ENCODE measurements at places on chromosomes 5 and 9. TPM values are rescaled to one million over a fixed set of nuclear protein-coding genes. Genes with fewer than 3 reads are reported as not detected.

- DNase-seq = no peak
- no peaks in the 10 kb centered on the region for H3K4me1 ChIP-seq
- no peaks in the 10 kb centered on the region for H3K27me3 ChIP-seq
- H3K4me3 ChIP-seq = no peak overlapping the region
- no peaks in the 10 kb centered on the region for H3K36me3 ChIP-seq
Observed at GRCh38 chr9:137702615-137703379, 84.0 kb downstream of the EHMT1 start.

DNA sequence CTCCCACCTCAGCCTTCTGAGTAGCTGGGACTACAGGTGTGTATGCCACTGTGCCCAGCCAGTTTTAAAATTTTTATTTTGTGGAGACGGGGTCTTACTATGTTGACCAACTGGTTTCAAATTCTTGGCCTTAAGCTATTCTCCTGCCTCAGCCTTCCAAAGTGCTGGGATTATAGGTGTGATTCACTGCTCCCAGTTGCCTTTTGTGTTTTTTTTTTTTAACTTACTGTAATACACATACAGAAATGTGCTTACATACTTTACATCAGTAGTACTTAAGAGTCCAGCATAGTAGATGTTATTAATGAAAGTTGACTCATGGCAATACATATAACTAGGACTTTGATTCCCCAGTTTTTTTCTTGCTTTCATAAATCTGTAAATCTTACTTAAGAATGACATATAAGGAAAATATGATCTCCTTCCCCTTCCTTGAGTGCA lies 4.7 kb downstream of the MAN2A1 start:
- H3K36me3 ChIP-seq = no peaks in the 10 kb centered on the region
- H3K27ac ChIP-seq = no peak overlapping the region
- no peaks in the 10 kb centered on the region for H3K27me3 ChIP-seq

The RNF208 gene
- not detected for total RNA-seq

GRCh38 chr5:23007236-23007635 lies 154.1 kb upstream of the CDH12 start:
- H3K4me1 ChIP-seq = no peaks in the 10 kb centered on the region
- DNase-seq = no peak
- H3K27me3 ChIP-seq = no peaks in the 10 kb centered on the region
- no peaks in the 10 kb centered on the region for H3K36me3 ChIP-seq

DNA sequence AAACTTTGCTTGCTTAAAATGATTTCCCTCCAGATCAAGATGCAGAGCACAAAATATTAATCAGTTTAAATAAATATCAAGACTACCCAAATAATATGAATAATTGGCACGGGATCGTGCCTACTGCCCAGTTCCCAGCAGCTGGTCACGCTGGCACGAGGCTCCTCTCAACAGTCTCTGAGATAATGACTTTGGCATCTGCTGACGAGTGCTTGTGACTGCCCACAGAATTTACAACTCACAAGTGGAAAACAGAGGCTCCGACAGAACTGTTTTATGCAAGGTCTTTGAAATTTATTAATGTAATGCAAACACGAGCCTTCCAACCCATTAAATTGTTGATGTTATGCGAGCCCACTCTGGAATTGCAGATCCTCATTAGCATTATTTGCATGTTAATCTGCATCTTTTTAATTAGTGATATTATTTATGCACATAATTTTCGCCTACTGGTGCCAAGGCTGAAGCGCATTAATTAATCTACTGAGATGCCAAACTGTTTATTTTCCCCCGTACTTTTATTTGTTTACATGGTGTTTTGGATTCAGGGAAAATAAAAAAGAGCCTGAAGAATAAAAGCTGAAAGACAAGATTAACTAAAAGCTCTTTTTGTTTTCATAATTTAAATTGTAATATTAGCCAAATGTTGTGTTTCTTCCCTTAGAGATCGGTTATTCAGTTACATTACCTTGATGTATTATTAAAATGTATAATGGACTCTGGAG lies 369.3 kb upstream of the IRX1 start:
- H3K4me3 ChIP-seq = no peak overlapping the region
- DNase-seq = no peak
- no peaks in the 10 kb centered on the region for H3K36me3 ChIP-seq
- H3K27ac ChIP-seq = no peak overlapping the region
- H3K27me3 ChIP-seq = no peaks in the 10 kb centered on the region

GRCh38 chr9:133158695-133159094 lies 5.0 kb downstream of the GBGT1 start:
- no peak overlapping the region for H3K4me3 ChIP-seq
- H3K4me1 ChIP-seq = no peaks in the 10 kb centered on the region
- no peak overlapping the region for H3K27ac ChIP-seq
- no peaks in the 10 kb centered on the region for H3K27me3 ChIP-seq
- DNase-seq = peak; percentile 20

- H3K4me3 ChIP-seq = no peak overlapping the region
Observed at GRCh38 chr5:174378121-174378874, 332.8 kb downstream of the NSG2 start.

GRCh38 chr9:118262191-118262590 lies 558.0 kb downstream of the TLR4 start:
- DNase-seq = no peak
- no peaks in the 10 kb centered on the region for H3K4me1 ChIP-seq
- H3K27ac ChIP-seq = no peak overlapping the region
- H3K4me3 ChIP-seq = no peak overlapping the region
- H3K36me3 ChIP-seq = no peaks in the 10 kb centered on the region

DNA sequence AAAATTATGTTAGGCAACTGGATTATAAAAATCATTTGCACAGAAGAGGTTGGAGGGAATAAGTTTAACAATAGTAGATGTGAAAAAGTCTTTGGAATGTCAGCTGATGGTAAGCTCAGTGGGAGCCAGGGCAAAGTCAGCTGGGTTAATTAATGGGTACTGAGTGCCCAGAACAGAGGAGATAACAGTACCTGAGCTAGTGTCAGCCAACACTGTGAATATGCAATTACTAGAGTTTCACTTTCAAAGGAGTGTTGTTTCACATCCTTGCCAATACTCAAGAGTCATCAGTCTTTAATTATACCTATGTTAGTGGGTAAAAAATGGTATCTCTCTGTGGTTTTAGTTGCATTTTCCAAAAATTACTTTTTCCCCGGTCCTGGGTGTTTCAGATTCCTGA lies 135.1 kb downstream of the KIF4B start:
- no peaks in the 10 kb centered on the region for H3K36me3 ChIP-seq
- no peak overlapping the region for H3K27ac ChIP-seq
- no peaks in the 10 kb centered on the region for H3K27me3 ChIP-seq
- no peaks in the 10 kb centered on the region for H3K4me1 ChIP-seq

DNA sequence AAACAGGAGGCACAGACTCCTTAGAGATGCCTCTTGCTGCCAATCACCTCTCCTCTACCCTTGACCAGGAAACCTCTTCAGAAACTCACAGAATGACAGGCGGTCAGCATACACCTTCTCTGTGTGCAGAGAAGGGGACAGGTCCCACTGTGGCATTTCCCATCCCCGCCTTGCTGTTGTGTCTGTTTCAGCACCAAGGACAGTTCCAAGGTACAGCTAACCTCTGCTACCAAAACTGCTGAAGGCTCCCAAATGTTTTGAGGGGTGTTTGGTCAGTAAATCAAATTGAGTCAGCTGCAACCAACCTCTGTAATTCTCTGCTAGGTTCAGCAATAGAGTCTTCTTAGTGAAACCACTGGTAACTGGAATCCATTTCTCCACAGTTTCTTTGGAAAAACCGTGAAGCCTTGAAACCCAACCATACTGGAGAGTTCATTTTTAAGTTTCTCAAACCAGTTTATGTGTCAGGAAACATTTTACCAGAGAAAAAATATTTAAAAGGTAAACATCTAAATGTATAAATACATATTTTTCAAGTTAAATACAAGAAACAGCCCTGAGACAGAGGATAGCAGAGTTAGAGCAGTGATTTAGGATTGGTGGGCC lies 122.0 kb downstream of the DRD1 start:
- no peak overlapping the region for H3K27ac ChIP-seq
- no peaks in the 10 kb centered on the region for H3K27me3 ChIP-seq
- no peaks in the 10 kb centered on the region for H3K4me1 ChIP-seq
- H3K36me3 ChIP-seq = no peaks in the 10 kb centered on the region
- H3K4me3 ChIP-seq = no peak overlapping the region

- no peak overlapping the region for H3K4me3 ChIP-seq
- H3K27me3 ChIP-seq = no peaks in the 10 kb centered on the region
- H3K4me1 ChIP-seq = no peaks in the 10 kb centered on the region
- no peak overlapping the region for H3K27ac ChIP-seq
- no peaks in the 10 kb centered on the region for H3K36me3 ChIP-seq
- DNase-seq = no peak
Observed at GRCh38 chr9:16460696-16461095, 409.8 kb downstream of the BNC2 start.

- no peaks in the 10 kb centered on the region for H3K27me3 ChIP-seq
- no peaks in the 10 kb centered on the region for H3K36me3 ChIP-seq
- no peak for DNase-seq
- H3K4me1 ChIP-seq = no peaks in the 10 kb centered on the region
- no peak overlapping the region for H3K4me3 ChIP-seq
- no peak overlapping the region for H3K27ac ChIP-seq
Observed at GRCh38 chr5:66864240-66864884, 268.2 kb downstream of the MAST4 start.

The KCNIP1 gene
- not detected for total RNA-seq

DNA sequence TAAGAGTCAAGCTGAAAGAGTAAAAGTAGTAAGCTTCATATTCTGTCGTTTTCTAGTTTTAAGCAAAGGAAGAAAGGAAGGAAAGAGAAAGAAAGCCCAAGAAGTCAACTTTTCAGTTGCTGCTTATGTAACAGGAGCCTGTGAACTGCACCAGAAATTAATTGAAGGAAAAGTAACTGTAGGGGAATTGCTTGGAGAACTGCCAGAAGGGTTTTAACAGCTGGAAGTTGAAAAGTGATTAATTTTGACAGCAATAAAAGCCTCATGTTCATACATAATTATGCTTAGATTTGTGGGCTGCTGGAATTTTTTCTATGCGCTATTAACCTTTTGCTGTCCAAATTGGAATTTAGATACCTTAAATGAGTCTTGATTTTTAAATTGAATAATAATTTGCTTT lies 255.7 kb downstream of the ENC1 start:
- H3K4me1 ChIP-seq = no peaks in the 10 kb centered on the region
- H3K27me3 ChIP-seq = no peaks in the 10 kb centered on the region

The IQGAP2 gene
- 58.6 TPM for total RNA-seq

DNA sequence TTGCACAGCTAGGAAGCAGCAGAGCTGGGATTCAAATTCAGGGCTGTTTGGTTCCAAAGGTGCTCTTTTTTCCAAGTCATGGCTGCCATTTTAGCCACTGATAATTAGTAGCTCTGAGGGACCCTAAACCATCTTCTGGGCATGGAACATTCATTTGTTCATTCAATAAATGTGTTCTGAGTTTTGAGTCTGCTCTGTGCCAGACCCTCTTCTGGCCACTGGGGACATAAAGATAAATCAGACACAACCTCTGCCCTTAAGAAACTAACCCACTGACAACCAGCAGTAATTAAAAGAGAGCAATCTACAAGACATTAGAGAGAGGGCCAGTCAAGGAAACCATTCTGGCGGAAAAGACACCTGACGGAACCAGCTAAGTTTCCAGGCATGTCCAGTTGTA lies 2.0 kb upstream of the CPEB4 start:
- peaks cover 9% of the 10 kb centered on the region for H3K4me1 ChIP-seq
- no peaks in the 10 kb centered on the region for H3K27me3 ChIP-seq
- peak overlapping the region; percentile 82 for H3K27ac ChIP-seq
- no peaks in the 10 kb centered on the region for H3K36me3 ChIP-seq
- no peak overlapping the region for H3K4me3 ChIP-seq

The MAMDC4 gene
- 37.4 TPM for total RNA-seq

DNA sequence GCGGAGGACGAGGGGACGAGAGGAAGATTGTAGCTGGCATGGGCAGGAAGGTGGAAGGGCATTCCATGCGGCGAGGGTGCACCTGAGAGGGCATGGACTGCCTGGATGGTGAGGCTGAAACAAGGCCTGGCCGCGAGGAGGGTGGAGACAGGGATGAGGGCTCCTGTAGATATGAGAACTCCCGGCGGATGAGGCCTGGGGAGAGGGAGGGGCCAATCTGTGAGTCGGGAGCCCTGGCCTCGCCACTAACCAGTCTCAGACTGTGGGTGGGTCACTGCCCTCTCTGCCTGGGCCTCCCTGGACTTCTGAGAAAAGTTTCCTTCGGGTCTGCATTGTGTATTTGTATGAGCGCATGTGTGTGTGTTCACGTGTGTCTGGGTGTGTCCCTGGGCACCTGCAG lies 55.4 kb downstream of the LMX1B start:
- no peak overlapping the region for H3K4me3 ChIP-seq
- no peak for DNase-seq
- H3K4me1 ChIP-seq = no peaks in the 10 kb centered on the region
- H3K27me3 ChIP-seq = no peaks in the 10 kb centered on the region
- H3K27ac ChIP-seq = no peak overlapping the region

- no peaks in the 10 kb centered on the region for H3K27me3 ChIP-seq
- H3K4me1 ChIP-seq = no peaks in the 10 kb centered on the region
- DNase-seq = no peak
Observed at GRCh38 chr9:117706421-117707116, 2.4 kb downstream of the TLR4 start.

- no peak overlapping the region for H3K4me3 ChIP-seq
- H3K4me1 ChIP-seq = no peaks in the 10 kb centered on the region
- H3K27me3 ChIP-seq = no peaks in the 10 kb centered on the region
- H3K36me3 ChIP-seq = no peaks in the 10 kb centered on the region
Observed at GRCh38 chr5:91955610-91956009, 572.5 kb upstream of the ARRDC3 start.

The LHX3 gene
- total RNA-seq = not detected

- no peaks in the 10 kb centered on the region for H3K36me3 ChIP-seq
- H3K27me3 ChIP-seq = no peaks in the 10 kb centered on the region
- H3K27ac ChIP-seq = no peak overlapping the region
- H3K4me3 ChIP-seq = no peak overlapping the region
Observed at GRCh38 chr5:6046296-6046967, 331.9 kb downstream of the MED10 start.

The JADE2 gene
- total RNA-seq = 77.6 TPM

The SLC36A3 gene
- not detected for total RNA-seq

DNA sequence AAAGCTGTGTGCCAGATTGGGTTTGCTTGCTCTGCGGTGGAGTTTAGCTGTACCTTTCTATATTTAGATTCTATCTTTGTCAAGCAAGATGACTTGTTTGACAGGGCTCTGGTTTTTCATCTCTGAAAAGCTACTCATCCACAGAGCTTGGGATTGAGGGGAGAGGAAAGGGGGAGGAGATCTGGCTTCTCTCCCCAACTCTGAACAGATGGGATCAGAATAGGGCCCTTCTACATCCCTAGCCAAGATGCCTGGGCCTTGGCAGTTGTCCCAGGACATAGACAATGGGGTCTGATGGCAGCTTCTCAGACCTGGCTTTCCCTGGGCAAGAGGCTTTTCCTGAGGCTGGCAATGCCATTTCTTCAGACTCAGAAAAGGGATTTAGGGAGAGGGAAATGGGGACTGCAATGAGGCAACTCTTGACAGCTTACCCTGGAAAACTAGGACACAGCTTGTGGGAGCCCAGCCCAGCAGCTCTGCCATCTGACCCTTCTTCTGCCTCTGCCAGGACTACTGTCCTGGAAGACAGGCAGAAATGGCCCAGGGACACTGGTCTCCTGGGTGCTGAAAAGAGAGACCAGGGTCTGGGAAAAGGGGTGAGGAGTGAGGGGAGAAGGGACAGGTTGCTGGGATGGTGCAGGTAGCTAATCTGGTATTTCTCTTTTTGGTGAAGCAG lies 50.2 kb upstream of the ASTN2 start:
- no peak for DNase-seq
- H3K4me1 ChIP-seq = no peaks in the 10 kb centered on the region
- no peaks in the 10 kb centered on the region for H3K27me3 ChIP-seq
- no peaks in the 10 kb centered on the region for H3K36me3 ChIP-seq

The DCTN4 gene
- 47.2 TPM for total RNA-seq

Measured in Peyer's patch (tissue), 4 donors.